ENCODE measurements at places on chromosomes 12 and 14.

DNA sequence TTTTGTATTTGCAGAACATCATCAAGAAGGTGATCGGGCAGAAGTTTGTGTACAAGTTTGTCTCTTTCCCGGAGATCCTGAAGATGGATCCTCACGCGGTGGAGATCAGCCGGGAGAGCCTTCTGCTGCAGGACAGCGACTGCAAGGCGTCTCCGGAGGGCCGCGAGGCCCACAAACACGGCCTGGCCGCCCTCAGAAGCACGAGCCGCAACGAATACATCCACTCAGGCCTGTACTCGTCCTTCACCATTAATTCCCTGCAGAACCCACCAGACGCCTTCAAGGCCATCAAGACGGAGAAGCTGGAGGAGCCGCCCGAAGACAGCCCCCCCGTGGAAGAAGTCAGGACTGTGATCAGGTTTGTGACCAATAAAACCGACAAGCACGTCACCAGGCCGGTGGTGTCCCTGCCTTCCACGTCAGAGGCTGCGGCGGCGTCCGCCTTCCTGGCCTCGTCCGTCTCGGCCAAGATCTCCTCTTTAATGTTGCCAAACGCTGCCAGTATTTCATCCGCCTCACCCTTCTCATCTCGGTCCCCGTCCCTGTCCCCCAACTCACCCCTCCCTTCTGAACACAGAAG, 52.8 kb downstream of the ELK3 start:
- no peak for DNase-seq

- no peak for DNase-seq
Observed at GRCh38 chr12:107645630-107646333, 39.8 kb upstream of the PWP1 start.

- no peak for DNase-seq
Observed at GRCh38 chr12:29818916-29819623, 35.3 kb upstream of the TMTC1 start.

DNA sequence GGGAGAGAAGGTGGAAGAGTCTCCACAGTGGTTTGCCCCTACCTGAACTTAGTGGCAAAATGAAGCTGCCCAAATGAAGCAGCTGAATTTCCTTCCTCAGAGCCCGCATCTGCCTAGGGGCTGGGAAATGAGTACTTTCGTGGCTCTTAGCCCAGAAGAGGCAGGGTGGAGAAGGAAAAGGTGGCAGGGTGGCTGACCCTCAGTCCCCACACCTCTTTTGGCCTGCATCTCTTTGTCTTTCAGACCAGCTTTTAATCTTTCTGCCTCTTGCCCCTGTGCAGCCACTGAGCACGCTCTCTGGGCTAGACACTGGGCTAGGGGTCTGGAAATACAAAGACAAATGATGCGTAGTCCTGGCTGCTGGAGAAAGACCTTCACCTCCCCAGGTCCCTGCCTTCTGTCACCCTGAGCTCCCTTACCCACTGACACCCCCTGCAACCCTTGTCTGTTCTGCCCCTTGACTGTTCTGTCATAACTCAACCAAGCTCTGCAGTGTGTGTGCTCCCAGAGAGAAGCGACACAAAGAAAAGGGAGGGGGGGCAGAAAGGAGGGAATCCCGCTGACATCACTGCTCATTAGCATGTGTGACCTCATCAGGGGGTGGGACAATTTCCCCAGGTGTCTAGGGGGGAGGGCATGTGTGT, 371 bp upstream of the REM2 start:
- DNase-seq, result no peak

DNA sequence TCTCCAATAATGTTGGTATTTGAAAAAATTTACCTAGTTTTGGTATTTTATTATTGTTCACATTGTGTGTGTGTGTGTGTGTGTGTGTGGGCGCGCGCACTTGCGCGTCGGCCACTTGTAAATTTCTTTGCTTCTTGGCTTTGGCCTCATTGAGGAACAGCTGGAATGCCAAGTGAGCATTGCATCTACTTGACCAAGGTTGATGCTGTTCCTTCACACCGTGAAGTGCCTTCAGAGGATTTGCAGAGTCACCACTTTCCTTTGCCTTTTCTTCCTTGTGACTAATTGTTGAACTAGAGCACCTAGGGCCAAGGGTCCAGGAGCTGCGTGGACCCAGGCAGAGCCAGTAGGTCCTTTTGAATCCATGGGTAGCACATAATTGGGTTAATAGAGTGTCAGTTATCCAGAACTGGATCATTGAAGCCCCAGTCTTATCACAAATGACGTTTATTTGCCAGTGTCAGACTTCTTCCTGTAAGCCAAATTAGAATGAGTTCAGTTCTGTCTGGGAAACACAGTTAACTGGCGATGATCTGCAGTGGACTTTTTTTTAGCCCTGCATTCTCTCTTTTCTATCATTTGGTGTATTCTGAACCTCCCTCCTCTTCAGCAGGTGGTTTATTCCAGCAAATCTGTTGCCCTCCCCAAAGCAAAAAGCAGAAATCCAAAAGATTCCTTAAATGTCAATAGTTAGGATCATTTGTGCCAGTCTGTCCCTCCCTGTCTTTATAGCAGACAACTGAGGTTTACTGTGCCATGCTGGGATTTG, 2.6 kb downstream of the PPP2R5C start:
- DNase-seq, result no peak

- DNase-seq, result no peak
Observed at GRCh38 chr12:88391556-88391955, 188.7 kb downstream of the KITLG start.

GRCh38 chr14:34668111-34668510, 38.2 kb upstream of the SNX6 start:
- DNase-seq, result no peak
